MG63 (cell line): ENCODE measurements at places on chromosomes 12 and 14. TPM values are rescaled to one million over a fixed set of nuclear protein-coding genes. Genes with fewer than 3 reads are reported as not detected.

DNA sequence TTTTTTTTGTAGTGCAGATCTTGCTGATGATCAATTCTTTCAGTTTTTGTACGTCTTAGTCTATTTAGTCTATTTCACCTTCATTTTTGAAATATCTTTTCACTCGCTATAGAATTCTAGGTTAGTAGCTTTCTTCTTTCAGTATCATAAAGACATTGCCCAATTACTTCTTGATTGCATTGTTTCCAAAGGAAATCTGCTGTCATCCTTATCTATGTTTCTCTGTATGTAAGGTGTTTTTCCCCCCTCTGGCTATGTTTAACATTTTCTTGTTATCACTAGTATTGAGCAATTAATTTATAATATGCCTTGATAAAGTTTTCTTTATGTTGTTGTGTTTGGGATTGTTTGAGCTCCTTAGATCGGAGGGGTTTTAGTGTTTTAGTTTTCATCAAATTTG lies 171.9 kb downstream of the BMP4 start:
- no peak for DNase-seq

GRCh38 chr14:83838226-83838625 lies 1691.7 kb upstream of the FLRT2 start:
- no peak for DNase-seq

DNA sequence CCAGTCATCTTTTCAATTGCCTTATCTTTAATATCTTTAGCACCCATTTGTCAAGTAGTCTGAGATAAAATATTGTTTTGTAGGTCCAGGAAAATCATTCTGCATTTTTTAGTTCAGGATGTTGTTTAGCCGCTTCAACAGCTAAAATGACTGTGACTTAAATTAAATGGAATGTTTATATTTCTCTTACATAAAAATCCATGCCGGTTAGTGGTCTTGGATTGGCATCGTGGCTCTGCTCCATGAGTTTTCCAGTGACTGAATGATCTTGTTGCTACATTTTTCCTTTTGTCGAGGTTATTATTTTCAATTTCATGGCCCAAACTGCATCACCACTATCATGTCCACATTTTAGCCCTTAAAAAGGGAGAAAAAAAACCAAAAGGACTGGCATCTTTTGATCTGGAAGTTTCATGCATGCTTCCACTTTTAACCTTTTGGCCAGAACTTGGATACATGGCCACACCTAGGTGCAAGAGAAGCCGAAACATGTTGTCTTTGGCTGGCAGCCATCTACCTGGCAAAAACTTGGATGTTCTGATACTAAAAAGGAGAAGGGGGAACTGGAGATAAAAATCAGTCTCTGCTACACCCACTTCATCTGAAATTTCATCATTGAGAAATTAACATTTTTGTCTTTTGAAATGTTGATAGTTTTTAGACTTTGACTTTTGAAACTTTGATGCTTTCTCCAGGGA lies 142.4 kb downstream of the OTOGL start:
- peak; percentile 72 for DNase-seq

DNA sequence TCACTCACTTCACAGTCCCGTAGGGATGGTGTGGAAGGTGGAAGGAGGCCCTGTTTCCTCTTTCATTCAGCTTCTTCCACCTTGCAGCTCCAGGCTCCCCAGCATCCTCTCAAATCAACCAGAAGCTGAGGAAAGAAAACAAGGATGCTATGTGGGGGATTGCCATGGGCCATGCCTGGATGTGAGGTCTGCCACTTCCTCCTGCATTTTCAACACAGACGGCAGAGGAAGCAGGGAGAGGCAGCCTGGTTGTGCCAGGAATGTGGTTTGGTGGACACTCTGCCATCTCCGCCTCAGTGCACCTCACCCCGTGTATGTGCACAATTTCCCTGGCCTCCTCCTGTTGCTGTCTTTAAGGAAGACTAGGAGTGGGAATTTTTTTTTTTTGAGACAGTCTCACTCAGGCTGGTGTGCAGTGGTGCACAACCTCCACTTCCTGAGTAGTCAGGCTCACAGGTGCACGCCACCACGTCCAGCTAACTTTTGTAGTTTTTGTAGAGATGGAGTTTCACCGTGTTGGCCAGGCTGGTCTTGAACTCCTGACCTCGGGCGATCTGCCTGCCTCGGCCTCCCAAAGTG lies 99.2 kb downstream of the SLC15A4 start:
- no peak for DNase-seq

DNA sequence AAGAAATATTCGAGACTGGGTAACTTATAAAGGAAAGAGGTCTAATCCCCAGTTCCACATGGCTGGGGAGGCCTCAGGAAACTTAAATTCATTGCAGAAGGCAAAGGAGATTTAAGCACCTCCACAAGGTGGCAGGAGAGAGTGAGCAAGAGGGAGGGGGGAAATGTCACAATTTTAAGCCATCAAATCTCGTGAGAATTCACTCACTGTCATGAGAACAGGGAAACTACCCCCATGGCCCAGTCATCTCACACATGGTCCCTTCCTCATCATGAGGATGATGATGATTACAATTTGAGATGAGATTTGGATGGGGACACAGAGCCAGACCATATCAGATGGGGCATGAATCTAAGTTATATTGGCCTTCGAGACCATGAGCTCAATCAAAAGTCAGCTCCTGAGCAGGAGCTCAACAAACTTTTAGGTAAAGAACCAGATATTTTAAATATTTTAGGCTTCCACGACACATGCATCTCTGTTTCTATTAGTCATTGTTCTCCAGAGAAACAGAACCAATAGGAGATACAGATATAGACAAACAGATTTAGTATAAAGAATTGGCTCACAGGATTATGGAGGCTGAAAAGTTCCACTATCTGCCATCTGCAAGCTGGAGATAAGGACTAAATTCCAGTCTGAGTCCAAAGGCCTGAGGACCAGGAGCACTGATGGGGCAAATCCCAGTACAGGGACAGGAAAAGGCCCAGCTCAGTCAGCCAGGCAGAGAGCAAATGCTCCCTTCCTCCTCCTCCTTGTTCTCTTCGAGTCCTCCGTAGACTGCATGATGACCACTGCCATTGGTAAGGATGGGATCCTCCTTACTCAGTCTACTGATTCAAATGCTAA lies 24.9 kb downstream of the DGLUCY start:
- no peak for DNase-seq

- peak; percentile 77 for DNase-seq
Measured at GRCh38 chr12:75722714-75723200, 211.3 kb upstream of the KRR1 start.

- DNase-seq: no peak
Measured at GRCh38 chr12:104131609-104132008, 6.4 kb downstream of the NFYB start.

DNA sequence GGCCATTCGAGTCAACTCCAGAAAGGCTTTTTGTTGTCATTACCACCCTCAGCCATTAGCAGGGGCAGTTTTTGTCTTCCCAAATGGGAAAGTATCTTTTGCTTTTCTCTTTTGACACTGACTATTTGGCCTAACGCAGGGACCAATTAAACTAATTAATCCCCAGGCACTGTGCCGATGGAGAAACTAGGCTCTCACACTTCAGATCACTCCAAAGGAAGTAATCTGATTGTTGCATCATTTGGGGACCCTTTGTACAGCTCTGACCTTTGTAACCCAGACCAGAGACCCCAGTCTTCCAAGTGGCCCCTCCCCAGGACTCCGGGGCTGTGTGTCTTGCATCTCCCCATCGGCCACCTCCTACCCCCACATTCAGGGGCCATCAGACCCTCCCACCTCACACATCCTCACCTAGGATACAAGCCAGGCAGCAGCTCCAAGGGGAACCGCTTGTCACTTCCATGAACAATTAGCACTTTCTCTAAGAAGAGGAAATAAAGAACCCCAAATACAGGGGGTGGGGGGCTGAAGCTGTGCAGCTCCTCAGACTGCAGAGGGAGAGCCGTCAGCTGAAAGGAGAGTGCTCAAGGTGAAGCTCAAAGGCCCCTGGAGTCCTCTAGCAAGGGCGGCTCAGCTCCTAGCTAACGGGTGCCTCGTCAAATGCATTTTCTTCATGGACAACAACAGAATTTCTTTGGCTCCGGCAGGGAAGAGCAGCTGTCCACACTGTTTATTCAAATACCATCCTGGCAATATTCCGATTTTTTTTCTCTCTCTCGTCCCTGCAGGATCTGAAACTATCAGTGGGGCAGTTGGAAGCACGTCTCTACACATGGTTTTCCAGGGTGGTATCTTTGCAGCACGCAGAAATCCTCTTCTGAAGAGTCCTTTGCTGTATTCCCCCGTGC lies 64.3 kb upstream of the DIO3 start:
- DNase-seq: no peak

GRCh38 chr12:79938843-79939242 lies 3.9 kb upstream of the PPP1R12A start:
- no peak for DNase-seq

DNA sequence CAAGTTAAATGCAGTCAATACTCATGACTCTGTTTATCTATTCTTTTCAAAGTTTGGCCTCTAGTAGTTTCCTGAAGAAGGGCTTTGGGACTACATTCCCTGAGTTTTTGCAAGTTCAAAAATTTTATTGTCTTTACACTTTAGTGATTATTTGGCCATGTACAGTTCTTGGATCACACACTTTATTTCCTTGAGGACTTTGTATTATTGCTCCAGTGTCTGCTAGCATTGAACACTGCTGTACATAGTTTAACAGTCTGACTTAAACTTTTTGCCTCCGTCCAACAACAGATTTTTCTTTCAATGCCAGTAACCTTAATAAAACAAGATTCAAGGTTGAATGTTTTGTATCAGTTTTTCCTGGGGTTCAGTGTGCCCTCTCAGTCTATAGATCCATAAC lies 132.3 kb downstream of the DERA start:
- no peak for DNase-seq

DNA sequence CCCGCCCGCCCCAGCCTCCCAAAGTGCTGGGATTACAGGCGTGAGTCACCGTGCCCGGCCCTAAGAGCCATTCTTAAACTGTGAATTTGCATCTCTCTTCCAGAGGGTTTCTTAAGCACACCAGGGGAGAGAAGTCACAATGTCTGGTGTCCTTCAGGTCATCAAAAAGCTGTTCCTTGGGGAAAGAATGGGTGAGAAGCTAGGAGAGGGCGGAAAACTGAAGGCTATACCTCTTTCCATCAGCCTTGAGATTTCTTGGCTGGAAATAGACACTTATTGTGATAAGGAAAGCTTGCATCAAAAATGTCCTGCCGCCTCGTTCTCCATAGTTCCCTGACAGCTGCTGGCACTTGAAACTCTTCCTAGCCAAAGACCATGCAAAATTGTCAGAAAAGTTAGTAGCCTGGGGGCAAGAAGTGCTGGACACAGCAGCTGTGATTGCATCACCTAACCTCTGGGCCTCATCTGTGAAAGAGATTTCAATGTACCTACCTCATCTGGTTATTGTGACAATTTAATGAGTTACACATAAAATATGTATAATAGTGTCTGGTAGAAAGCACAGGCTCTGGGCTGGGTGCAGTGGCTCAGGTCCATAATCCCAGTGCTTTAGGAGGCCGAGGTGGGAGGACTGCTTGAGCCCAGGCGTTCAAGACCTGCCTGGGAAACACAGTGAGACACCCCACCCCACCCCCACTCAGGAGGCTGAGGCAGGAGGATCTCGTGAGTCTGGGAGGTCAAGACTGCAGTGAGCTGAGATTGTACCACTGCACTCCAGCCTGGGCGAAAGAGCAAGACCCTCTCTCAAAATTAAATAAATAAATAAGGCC lies 9.7 kb upstream of the UBC start:
- peak; percentile 81 for DNase-seq

DNA sequence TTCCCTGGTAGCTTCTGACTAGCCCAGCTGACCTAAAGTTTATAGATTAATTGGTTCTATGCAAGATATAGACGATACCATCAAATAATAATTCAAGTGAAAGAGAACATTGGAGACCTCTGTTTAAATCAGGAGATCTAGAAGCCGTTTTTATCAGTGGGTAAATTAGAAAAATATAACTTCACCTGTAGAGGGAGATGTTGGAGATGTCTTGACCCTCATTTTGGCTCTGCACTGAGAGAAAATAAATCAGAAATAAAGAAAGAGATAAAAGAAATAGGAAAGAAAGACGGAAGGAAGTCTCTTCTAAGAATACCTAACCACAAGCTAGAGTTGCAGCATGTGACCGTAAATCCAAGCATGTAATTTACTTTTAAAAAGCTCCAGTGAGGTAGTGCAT lies 684.5 kb downstream of the C12orf50 start:
- DNase-seq: no peak

DNA sequence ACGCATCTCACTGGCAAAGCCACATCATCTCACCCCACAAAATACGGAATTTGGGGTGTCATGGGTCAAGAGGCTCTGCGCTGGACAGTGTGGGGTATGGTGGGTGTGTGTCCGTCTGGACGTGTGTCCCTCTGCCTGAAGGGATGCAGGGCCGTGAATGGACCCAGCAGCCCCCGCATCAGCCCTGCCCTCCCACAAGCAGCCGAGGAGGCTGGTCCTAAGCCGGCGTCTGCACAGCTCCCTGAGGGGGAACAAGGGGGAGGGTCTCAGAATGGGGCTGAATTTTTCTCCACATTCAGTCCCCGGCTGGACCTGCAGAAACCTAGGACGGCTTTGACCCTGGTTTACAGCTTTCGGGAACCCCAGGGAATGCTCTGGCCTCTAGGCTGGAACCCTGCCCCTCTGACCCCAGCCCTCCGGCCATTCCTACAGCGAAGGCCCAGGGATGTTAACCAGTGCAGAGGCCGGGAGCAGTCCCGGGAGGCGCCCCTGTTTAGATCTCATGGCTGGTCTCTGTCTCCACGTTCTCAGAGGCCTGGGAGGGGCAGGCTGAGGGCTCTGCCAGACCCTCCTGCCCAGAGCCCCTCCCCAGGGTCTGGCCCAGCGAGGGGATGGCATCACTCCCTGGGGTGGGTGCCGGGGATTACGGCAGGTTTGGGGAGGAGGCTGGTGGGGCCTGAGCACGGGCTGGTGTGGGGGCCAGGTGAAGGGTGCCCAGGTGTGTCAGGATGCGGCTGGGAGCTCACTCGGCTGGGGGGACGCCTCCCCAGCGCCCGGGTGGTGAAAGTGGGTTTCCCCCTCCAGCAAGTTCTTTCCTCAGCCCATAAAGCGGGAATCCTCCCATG lies 156.5 kb upstream of the C14orf180 start:
- no peak for DNase-seq

- peak; percentile 3 for DNase-seq
Measured at GRCh38 chr14:39739796-39740195, 307.6 kb upstream of the FBXO33 start.

GRCh38 chr14:94423453-94424056 lies 29.0 kb downstream of the SERPINA11 start:
- peak; percentile 44 for DNase-seq

GRCh38 chr14:99502989-99503421 lies 21.8 kb downstream of the CCNK start:
- DNase-seq: no peak

The DNAL1 gene
- total RNA-seq: 7.0 and 92.2 TPM in 2 replicates

The CCDC59 gene
- 54.6 and 142 TPM in 2 replicates for total RNA-seq

The P2RX7 gene
- total RNA-seq: 2.0 and 3.3 TPM in 2 replicates

The NOVA1 gene
- 1.7 TPM in 1 of 2 replicates, not detected in the other for total RNA-seq

The OR6C6 gene
- not detected in 2 replicates for total RNA-seq

The PITPNM2 gene
- total RNA-seq: 0.69 and 1.6 TPM in 2 replicates

The PTPN21 gene
- 1.5 and 4.2 TPM in 2 replicates for total RNA-seq

The WASHC3 gene
- 42.6 and 46.2 TPM in 2 replicates for total RNA-seq

The RNASE3 gene
- total RNA-seq: not detected in 2 replicates

The PHETA1 gene
- total RNA-seq: 11.2 and 12.6 TPM in 2 replicates

The ADAM21 gene
- 0.49 and 1.7 TPM in 2 replicates for total RNA-seq

The DACT1 gene
- total RNA-seq: 0.27 and 2.6 TPM in 2 replicates
